Effector CD4-positive, alpha-beta T cell (primary cell): ENCODE measurements at places on chromosomes 6 and 20.

DNA sequence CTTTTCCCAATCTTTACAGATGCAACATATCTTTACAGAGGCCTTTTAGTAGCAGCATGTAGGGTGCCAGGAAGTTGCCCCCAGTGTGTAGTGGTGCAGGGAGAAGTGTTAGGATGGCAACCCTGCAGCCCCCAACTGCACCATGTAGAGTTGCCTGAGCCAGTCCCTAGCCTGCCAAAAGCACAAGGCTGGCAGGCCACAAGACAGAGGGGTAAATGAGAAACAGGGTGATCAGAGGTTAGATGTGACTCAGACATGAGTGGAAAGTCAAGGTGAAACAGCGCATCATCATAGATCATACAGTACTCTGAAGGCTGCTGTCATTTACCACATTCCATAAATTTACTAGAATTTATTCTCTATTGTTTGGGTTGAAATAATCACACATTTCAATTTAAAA, 467.5 kb downstream of the PRKN start:
- DNase-seq, result no peak

DNA sequence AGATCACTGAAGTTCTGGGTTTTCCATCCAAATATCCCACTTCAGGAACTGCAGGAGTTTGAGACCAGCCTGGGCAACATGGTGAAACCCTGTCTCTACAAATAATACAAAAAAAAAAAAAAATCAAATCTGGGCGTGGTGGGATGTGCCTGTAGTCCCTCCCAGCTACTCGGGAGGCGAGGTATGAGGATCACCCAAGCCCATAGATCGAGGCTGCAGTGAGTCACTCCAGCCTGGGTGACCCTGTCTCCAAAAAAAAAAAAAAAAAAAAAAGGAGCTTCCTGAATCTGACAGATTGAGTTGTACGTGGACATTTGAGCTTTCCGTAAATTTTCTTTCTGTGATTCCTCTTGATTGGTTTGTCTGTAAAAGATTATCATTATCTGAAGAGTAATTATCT, 55.6 kb downstream of the TULP4 start:
- no peak for DNase-seq

GRCh38 chr20:40305303-40305702, 383.7 kb downstream of the MAFB start:
- DNase-seq, result no peak

DNA sequence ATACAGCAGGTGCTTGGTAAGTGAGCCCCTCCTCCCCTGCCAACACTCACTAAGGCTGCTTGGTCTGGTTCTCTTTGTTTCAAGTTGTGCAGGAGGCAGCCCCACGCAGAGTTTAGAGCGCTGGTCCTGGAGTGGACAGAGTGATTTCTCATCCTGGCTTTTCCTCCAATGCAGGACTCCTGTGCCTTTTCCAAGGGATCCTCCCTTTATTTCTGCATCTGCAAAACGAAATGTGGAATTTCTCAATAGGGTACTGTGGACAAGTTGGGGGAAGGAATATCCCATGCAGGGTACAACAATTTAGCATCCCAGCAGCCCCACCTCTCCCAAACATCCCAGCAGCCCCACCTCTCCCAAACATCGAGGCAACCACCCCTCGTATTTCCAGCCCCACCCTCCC, 30.6 kb upstream of the CCDC167 start:
- no peak for DNase-seq

DNA sequence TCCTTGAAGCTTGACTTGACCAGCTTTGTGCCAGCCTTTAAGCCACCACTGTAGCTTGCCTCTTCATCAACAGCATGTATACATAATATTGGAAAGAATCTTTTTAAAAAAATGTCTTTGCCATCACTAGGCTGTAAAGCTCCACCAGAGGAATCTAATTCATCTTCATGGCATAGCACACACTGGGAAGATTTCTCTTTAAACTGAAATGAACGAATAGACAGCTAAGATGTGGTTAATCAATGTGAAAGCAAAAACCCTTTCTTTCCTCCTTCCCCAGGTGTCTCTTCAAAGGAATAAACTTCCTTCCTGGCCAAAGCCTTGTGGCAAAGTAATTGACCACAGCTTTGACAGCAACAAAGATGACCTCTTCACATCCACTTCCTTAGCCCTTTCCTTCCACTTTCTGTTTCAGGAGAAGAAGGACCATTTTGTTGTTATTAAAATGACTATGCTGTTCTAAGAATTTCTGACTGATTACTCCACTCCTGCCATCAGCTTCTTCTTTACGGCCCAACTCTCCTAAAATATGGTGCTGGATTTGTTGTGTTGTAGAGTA, 428.7 kb upstream of the SOX4 start:
- DNase-seq, result no peak

DNA sequence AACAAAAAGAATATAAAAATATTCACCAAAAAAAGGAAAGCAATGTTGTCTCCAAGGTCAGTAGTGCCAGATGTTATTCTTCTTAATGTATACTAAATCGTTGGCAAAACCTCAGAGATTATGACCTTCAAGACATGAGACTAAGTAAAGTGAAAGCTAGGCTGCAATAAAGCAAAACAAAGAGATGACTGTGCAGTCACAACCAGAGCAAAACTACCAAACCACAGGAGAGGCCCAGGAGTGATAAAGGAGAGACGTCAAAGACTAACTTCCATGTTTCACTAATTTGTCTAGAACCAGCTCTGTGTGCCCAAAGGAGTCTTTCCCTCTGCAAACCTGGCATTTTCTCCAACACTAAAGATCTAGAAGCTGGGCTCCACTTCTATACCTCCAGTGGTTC, 155.9 kb upstream of the POU3F2 start:
- no peak for DNase-seq

GRCh38 chr6:122571888-122572287, 38.3 kb upstream of the PKIB start:
- DNase-seq, result no peak

DNA sequence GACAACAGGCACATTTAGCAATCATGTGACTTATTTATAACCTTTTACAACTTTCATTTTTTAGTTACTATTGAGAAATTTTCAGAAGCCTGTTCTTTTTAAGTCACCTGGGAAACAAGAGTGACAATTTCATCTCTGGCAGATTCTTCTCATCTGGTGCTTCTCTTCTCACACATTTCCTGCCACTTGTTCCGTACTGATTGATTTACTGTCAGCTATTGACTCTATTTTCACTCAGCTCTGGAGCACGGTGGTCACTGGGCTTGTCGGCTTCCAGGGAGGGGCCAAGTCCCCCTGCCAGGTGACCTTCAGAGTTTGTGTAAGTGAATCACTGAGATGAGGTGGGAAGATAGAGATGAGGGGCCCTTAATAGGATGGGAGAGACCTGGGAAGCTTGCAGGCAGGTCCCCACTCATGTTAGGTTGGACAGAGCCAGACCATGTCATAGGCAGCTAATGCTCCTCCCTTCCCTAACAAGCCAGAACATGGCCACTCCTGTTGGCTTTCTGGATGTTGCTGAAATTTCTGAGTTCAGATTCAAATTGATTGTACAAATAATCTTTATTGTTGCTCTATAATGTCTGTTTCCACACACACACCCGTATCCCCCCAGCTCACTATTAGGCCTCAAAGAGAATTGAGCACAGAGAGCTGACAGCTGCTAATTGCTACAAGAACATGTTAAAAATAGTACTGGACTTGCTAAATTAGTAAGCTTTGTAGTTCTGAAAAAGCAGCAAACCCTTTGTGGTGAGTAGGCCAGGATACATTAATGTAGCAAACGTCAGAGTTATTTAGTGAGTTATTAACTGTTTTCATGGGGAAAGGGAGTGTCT, 13.3 kb downstream of the DUSP22 start:
- no peak for DNase-seq

DNA sequence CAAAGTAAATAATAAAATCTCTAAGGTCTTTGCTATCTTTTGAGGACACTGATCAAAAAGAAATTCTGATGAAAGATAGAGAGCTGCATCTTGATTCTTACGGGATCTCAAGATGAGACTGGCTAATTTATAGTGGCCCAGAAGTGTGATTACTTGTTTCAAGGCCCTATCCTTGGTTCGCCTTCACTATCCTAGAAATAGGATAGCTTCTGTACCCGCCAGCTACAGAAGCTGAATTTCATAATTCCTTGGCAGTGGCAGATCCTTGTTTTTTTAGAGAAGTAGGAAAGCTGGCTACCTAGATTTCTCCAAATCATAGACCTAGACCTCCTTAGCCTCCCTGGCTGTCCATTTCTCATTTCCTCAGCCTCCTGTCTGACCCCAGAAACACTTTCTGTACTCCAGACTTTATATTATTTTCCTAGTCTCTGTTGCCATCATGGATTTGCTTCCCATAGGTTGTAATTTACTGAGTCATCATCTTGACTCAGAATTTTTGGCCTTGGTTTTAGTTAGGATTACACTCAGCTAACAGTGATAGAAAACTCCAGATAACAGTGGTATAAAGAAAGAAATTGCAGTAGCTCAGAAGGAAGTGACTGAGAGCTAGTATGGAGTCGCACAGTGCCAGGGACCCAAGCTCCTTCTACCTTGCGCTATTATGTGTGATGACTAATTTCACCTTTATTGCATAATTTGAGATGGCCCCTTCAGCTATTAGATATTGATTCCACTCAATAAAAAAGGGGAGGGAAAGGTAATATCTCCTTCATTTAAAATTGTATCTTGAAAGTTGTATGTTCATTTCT, 27.7 kb downstream of the PHF3 start:
- DNase-seq, result no peak

GRCh38 chr6:31083742-31084354, 28.5 kb downstream of the C6orf15 start:
- DNase-seq, result no peak

DNA sequence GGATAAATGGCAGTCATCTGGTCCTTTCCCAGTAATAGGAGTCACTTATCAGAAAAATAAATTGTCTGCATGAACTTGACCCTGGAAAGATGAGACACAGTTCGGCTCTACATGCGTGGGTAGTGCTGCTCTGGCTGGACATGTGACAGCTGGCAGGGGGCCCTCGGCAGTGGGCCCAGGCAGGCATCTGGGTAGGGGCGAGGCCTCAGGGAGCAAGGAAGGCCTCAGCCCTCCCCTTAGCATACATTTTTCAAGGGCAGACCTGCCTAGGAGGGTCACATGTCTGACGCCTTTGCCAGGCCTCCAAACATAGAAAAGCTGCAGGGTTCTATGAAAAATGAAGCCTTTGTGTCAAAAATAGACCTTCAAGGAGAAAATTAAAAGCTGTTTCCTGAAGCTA, 12.8 kb upstream of the ILRUN start:
- DNase-seq, result no peak

GRCh38 chr6:55953335-55953734, 77.9 kb upstream of the BMP5 start:
- DNase-seq, result no peak

- DNase-seq, result no peak
Observed at GRCh38 chr20:23049201-23050075, at the start of gene THBD. Gene THBD, minus strand, starts transcription at chr20:23049672. Its CDS starts 168 bp downstream, at chr20:23049504.

GRCh38 chr6:159966339-159966738, 2.5 kb upstream of the IGF2R start:
- DNase-seq, result no peak

GRCh38 chr6:78615430-78615904, 251.9 kb upstream of the IRAK1BP1 start:
- DNase-seq, result no peak
